Effector memory CD4-positive, alpha-beta T cell (primary cell): ENCODE measurements at places on chromosomes 12 and 14.

DNA sequence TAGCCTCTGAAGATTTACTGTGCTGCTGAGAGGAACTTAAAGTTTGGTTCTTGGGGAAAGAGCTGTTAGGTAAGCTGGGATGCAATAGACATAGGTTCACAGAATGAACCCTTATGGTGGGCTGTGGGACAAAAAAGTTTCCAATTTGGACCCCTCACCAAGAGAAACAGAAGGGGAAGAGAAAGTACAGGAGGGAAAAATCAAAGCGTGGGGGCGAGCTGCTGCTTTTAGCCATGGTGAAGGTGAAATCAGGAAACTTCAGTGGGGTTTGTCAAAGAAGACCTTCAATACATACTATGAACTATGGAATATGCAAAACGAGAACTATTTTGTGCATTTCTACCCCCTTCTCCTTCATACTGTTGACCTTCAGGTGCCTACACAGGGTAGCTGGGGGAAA is 10.6 kb upstream of the NINJ2 start:
- no peak for DNase-seq

- no peak for DNase-seq
These were observed 55.1 kb downstream of the SERPINA10 start for GRCh38 chr14:94237983-94238382.

- no peak for DNase-seq
These were observed 22.3 kb downstream of the HDAC7 start for GRCh38 chr12:47797441-47797840.

GRCh38 chr12:89162589-89163261 is 189.6 kb downstream of the DUSP6 start:
- no peak for DNase-seq

DNA sequence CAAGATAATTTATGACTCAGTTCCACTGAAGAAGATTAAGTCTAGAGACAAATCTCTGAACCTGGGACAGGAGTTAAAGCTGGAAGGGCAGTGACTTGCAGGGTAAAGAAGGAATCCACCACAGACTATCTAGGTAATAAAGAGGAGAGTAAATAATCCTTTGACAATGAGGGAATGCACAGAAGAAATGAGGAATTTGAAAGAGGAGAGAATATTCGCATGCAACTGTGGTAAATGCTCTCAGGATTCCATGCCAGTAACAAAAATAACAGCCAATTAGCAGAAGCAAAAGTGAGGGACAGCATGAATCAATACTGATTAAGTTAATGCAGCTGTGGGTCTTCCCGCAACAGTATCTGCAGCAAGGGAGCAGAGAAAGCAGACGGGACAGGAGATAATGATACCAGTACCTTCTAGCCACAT is 77.0 kb downstream of the KITLG start:
- DNase-seq = no peak

DNA sequence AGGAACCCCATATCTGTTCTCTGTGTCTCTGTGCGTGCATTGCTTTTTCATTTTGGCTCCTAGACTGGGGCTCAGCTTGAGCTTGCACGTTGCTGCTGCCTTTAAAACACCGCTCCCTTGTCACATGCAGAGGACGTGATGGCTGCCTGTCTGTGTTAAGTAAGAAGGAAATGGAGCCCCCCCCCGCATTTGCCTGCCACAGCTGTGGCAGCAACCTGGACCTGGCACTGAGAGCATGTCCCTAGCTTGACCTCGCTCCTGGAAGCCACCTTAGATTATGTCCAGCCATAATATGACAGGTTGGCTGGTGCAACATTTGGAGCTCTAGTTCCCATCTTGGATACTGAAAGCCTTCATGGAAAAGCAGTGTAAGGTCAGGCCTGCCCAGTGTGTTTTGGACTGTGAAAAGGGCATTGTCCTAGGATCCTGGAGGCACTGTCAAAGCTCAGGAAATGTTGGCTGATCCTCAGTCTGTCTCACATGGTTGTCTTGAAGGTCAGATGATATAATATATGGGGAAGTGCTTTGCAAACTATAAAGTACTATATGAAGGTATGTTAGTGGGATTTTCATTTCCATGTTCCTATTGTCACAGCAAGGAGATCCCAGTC is 73.8 kb downstream of the PRKCH start:
- DNase-seq = no peak

GRCh38 chr14:92926931-92927330 is 4.0 kb downstream of the CHGA start:
- no peak for DNase-seq

DNA sequence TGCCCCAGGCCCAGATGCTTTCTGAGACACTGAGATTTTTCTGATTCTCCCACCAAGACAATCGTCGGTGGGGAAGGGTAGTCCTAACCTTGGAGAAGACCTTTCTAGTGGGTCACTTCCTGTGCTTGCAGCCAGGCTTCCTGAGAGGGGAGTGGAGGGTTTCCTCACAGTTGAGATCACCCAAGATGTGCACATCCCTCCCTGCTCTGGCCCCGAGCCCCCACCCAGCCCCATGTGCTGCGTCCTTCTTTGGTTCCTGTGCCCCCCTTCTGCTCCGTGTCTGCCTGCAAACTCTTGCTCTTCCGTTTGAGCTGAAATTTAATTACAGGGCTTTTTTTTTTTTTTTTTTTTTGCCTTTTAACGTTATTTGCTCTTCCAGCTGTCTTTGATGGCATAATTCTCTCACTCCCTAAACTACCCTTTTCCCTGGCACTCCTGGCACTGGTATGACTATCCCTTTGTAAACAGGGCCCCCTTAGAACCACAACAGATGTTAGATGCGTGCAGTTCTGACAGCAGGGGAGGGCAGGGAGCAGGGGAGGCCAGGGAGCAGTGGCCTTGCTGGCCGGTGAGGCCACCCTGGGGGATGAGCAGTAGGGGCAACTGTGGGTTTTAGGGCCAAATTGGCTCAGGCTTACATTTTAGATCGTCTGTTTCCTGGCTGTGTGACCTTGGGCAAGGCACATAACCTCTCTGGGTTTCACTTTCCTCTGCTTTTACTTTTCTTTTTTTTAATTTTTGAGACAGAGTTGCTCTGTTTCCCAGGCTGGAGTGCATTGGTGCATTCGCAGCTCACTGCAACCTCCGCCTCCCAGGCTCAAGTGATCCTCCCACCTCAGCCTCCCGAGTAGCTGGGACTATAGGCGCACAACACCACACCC is 144.5 kb downstream of the PHETA1 start:
- DNase-seq = no peak

DNA sequence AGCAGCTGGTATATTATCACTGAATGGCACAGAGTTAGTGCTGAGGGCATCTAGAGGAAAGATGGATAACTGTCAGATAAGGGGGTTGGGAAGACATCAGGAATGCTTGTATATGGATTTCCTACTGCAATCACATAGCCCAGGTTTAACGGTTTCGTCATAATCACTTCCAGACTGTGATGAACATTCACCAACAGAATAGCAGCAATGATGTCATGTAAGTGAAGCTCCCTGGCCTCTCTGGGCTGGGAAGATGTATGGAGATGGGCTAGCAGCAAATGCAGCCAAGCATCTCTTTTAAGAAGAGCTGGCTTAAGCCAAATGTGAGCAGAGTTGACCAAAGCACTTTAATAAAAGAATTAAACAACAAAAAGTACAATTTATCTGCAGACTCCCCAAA is 714.6 kb downstream of the GALC start:
- no peak for DNase-seq

DNA sequence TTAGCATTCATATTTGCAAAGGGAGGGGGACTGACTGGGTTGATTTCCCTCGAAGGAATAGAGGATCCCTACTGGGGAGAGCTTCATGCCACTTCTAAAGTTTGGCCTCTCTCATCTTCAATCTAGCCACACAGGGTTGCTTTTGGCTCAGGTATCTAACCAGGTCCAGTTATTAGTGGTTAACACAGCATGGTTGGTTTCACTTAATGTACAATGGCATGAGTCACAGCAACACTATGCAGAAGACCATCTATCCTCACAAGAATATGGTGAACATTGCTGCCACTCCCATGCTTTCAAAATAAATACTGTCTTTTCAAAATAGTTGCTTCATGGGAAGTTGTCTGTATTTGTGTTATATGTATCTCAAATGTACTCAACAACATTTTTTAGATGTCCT is 6.6 kb upstream of the RAB3IP start:
- no peak for DNase-seq

- no peak for DNase-seq
These were observed 3.8 kb downstream of the PDE6H start for GRCh38 chr12:14976658-14977057.

GRCh38 chr14:50578433-50578832 is 18.5 kb downstream of the ATL1 start:
- DNase-seq = no peak

- no peak for DNase-seq
These were observed 31.5 kb downstream of the EPS8 start for GRCh38 chr12:15757553-15758255.

DNA sequence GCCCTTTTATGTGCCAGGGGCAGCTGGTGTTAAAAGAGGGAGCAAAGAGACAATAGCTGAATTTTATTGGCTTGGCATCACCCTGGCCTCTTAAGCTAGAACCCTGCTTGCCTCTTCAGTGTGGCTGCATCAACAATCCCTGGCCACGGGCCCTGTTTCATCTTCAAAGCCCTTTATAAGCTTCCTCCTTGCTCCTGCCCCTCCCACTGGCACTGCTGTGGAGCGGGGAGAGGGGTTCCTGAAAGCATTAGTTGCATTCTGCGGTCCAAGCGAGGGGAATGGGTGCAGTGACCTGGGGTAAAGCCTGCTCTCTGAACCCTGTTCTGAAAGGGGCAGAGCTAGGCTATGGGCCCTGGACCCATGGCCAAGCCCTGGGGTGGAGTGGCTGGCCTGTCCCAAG is 220 bp upstream of the KRT83 start:
- no peak for DNase-seq

DNA sequence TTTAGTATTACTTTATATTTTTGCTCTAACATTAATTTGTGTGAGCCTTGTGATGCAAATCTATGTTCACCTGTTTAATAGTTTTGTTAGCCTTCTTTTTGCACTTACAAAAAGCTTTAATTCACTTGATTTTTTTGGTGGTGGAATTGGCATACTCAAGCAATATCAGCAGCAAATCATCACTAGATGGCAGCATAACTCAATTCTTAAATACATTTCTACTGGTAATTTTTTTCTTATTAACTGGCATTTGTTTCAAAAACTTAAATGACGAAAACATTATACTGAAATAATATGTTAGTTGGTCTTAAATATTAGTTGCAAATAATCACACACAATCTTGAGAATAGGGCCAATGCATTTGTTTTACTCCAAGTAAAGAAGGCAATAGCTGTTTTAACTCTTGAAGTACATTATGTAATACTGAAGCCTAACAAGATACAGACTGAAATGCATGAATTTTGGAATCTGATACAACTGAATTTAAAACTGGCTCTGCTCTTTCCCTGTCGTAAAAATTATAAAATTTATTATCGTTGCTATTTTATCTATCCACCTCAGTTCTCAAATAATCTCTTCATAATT is 151.5 kb downstream of the ATXN7L3B start:
- DNase-seq = no peak

GRCh38 chr12:49784756-49785409 is 43.3 kb downstream of the NCKAP5L start:
- DNase-seq = no peak

- DNase-seq = no peak
These were observed 3.6 kb upstream of the UBC start for GRCh38 chr12:124917841-124918621.

DNA sequence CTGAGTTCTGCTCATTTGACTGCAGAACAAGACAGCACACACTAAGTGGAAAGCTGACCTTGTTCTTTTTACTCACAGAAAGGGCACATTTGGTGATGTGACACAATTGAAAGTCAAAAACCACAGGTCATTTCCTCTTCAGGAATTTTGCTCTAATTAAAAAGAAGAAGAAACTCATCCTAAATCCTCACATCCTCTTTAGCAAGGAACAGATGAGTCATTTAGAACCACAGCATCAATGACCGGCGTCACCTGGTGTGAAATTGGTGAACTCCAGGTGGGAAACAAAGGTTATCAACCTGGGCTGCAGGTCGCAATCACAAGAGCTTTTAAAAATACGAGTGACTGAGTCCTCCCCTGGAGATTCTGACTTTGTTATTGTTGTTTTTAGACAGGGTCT is 2.9 kb upstream of the RNU6-8 start:
- DNase-seq = no peak

GRCh38 chr14:83838226-83838625 is 1691.7 kb upstream of the FLRT2 start:
- no peak for DNase-seq

DNA sequence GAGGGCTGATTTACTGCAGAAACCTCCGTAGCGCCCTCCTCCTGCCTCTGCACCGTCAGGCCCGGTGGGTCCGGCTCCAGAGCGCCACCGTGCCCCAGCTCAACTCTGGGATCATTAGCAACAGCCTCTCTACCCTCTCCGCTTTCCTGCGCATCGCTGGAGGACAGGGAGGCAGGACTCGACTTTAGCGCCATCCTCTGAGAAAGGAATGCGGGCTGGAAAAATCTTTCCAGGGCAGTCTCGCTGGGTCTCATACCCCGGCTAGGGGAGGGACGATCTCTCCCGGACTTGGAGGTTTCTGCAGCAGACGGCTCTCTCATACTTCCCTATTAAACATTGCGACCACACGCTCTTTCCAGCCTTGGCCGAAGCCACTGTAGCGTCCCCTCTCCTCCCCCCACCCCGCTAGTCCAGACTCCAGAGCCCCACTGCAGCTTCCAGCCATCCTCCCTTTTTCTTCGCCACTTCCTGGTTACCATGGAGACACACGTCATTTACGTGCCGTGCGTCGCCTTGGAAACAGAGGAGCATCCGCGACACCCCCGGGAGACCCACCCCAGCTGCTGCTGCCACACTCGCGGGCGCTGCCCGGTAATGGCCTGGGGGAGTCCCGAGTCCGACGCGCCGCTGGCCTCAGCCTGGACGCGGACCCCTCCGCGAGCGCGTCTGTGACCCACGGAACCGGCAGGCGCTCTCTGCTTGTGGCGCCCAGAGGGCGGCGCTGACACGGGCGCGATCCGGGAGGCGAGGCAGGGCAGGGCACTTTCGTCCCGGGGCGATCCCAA is at the start of gene CCDC184:
Gene CCDC184, plus strand, starts transcription at position 554 of the 785 bp plus-strand sequence. CDS start 479 bp downstream, outside the sequence.
- peak; percentile 69 for DNase-seq

- DNase-seq = no peak
These were observed 31.9 kb downstream of the CACNA1C start for GRCh38 chr12:2084553-2085296.

GRCh38 chr14:105460116-105460515 is 14.5 kb upstream of the CRIP2 start:
- no peak for DNase-seq

DNA sequence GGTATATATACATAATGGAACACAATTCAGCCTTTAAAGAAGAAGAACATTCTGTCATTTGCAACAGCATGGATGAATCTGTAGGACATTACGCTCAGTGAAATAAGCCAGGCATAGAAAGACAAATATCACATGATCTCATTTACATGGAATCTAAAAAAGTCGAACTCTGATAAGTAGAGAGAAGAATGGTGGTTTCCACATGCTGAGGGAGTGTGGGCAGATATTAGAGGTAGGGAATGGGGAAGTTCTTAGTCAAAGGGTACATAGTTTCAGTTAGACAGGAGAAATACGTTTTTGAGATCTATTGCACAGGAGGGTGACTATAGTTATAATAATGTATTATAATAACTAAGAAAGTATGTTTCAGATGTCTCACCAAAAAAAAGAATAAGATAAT is 71.4 kb downstream of the ADAMTS20 start:
- no peak for DNase-seq

- DNase-seq = no peak
These were observed 3.6 kb downstream of the BTBD6 start for GRCh38 chr14:105251920-105252319.
